ENCODE measurements at places on chromosomes 3 and 15.

DNA sequence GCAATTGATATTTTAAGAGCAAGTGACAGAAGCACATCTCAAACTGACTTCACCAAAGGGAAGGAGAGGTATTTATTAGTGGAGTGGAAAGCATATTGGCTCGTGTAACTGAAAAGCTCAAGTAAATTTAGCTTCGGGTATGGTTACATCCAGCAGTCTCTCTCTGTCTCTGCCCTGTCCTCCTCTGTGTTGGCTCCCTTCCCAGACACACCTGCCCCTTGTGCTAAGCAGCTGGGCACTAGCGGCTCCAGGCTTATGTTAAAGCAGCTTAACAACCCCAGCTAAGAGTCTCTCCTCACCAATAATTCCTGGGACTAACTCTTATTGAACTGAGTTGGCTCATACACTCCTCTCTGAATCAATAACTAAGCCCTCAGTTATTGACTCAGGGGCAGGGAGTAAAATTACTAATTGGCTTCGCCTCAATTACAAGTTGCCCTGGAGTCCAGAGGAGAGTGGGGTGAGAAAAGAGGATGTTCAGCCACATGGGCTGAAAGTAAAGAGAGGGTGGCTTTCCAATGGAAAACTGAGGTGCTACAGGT is 12.8 kb upstream of the SH3BP5 start:
- DNase-seq = peak; percentile 19

DNA sequence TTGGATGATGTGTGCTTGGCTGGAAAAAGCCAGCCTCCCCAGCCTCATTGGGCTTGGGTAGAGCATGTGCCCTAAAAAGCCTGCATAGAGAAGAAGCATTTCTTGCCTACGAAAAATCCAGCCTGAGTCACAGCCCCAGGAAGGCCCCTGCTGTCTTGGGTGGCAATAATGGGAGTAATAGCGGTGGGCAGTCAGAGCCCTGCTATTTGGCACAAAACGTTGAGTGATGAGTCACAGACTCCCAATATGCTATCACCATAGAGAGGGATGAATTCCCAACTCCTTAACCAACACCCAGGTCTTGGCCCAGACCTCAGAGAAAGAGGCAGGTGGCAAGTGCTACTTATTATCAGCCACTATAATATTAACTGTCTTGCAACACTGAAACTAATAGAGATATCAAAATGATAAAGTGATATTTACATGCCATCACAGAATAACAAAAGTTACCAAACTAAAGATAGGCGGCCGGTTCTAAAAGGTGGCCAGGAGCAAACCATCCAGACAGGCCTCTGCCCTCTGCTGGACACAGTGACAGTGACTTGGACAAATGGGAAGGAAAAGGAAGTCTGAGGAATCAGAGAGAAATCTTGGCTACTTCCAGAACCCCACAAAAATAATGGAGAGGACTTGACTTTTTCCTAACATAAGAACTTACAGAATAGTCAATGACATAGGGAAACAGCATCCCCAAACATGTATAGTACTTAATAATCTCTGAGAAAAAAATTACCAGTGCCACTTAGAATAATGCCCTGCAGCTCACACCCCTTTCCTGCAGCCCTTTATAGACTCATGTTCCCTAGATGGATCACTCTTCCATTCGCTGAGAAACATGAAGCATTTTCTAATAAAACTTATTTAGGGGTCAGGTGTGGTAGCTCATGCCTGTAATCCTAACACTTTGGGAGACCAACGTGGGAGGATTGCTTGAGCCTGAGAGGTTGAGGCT is 51.9 kb upstream of the MUC13 start:
- no peak for DNase-seq

GRCh38 chr3:14758959-14759358 is 59.8 kb upstream of the FGD5 start:
- DNase-seq = no peak

DNA sequence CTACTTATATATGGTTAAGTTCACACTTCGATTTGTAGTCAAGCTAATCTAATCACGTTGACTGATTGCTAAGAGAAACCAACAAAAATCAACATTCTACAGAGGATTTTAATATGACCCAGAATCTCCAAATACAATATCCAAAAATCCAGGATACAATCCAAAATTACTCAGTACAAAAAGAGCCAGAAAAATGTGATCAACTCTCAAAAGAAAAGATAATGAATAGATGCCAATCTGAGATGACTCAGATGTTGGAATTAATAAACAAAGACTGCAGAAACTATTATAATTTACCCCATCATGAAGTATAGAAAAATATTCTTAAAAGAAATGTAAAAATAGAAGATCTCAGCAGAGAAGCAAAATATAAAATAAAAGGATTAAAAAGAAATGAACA is 22.3 kb downstream of the HACL1 start:
- no peak for DNase-seq

DNA sequence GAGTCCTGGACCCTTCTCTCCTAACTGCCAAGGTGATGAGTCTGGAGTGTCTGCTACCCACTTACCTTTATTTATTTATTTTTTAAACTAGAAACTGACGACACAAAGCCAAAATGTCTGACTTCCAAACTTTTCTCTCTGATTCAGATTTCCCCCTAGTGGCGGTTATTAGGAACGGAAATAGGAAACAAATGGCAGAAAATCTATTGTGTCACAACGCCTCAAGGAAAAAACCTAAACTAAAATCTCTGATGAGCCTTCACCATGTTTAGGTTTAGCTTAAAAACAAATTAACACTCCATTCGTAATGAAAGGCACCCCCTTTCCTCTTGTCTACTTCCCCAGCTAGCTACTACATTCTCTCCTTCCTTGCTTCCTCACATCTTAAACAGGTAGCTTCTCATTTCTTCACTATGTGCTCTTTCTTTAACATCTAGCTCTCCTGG is 94.0 kb upstream of the MEX3B start:
- DNase-seq = no peak

All from DMS 273 treated with DMSO at 0.1 percent for 48 hours (cell line).